Activated CD8-positive, alpha-beta memory T cell treated with anti-CD3 and anti-CD28 coated beads, Interleukin-2, amount 10 ng/mL, durations not matched to agents 7 days and 5 days (primary cell): ENCODE measurements at places on chromosomes 2 and 18.
A peak's percentile ranks its signal among the peaks of the same experiment; 100 is the strongest.

DNA sequence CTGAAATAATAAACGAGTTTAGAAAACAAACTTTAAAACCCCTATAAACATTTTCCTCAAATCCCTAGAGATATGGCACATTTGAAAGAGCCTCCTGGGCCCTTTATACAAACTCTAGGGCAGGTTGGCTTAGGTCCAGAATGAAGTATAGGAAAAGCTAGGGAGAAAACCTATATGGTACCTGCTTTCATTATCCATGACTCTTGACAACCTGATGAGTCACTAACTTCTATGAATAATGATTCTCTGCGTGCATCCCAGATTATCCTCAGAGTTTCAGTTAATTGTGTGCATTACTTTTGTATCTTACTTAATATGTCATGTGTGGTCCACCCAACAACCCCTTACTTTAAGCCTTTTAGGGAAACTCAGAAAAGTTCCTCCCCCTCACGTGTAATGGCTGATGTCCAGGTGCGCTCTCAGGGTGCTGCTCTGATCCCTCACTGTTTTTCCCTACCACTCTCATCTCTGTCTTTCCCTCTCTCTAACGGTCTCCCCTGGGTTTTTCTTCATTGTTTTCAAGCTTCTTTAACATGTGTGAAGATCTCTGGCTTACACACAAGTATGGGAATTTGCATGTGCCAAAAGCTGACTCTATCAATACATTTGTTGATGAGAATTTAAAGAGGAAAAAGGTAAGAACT lies 78.5 kb downstream of the LRP1B start:
- no peak for DNase-seq

- no peak for DNase-seq
Measured at GRCh38 chr2:219565130-219566080, 5.9 kb downstream of the OBSL1 start.

GRCh38 chr2:27988718-27989117 lies 98.2 kb downstream of the BABAM2 start:
- no peak for DNase-seq

DNA sequence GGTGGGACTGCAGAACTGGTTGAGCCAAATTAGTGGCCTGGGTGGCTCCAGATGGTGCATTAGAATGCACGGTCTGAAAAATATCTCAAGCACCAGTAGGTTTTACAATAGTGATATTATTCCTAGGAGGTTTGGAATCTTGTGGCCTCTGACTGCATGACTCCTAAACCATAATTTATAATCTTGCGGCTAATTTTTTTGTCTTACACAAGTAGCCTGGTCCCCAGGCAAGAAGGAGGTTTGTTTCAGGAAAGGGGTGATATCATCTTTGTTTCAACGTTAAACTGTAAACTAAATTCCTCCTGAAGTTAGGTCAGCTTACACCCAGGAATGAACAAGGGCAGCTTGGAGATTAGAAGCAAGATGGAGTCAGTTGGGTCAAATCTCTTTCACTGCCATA lies 98.9 kb upstream of the ARL4C start:
- no peak for DNase-seq

DNA sequence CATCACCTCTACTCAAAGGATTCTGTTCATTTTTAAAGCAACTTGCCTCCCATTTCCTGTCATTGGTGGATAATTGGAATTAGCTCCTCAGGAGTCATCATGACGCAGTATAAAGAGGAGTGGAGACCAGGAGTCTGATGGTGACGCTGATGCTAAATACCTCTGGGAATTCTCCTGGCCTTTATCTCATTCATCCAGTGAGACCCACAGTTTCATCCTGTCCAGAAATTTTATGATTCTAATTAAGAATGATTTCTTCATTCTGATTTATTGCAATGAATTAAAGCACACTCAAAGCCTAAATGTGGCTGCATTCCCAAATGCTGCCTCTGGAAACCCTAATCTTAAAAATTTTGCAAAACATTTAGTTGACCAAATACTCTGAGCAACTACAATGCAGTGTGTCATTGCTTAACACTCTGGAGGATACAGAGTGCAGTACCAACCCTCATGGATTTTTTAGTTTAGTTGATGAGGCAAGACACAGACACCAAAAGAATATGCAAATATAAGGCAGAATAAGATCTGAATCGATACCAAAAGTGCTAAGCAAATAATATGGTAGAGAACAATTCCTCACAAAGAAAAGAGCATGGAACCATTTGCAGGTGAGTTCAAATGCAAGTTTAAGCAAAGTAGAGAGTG lies 236.2 kb downstream of the ETAA1 start:
- DNase-seq: no peak

DNA sequence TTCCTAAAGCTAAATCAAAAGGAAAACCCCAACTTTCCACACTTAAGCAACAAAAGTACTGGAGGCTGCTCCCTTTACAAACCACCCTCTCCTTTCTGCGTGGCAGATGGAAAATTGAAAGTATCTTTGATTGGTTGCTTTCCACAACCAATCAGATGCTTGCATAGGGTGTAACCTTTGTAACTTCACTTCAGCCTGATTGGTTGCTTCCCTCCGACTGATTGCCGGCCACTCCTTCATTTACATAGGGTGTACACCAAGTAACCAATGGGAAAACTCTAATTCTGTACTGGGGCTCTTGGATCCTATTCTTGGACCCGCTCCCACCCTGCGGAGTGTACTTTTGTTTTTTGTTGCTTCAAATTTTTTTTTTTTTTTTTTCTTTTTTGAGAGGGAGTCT lies 297.7 kb downstream of the NCKAP5 start:
- no peak for DNase-seq

DNA sequence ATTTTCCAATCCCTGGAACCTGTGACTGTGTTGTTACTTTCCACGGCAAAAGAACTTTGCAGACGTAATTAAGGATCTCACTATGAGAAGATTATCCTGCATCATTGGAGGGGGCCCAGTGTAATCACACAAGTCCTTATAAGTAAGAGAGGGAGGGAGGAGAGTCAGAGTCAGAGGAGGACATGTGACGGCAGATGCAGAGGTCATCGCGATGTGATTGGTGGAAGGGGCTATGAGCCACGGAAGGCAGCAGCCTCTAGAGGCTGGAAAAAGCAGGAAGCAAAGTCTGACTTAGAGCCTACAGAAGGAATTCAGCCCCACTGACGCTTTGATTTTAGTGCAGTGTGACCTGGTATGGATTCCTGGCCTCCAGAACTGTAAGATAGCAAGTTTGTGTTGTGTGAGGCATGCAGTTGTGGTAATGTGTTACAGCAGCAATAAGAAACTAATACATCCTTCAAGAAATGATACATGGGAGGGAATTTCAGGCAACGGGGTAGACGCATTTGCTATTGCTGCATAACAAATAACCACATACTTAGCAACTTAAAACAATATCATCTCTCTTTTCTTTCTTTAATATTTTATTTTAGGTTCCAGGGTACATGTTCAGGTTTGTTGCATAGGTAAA lies 112.7 kb upstream of the SERPINE2 start:
- no peak for DNase-seq

DNA sequence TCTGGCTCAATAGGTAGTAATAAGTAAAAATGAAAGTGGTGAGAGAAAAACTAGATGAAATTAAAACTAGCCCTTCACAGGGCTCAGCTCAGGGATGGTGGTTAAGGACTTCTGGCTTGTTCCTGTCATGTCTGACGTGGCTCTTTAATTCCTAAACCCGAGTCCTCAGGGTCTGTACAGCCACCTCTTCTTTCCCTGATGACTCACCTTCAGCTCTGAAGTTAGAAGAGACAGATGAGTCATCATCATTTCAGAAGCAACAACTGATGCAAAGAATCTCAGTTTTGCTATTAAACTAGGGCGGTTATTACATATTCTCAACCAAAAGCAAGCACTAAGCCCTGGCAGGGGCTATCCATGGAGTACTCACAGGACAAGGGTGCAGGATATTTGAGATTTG lies 24.0 kb upstream of the ITGB6 start:
- peak; percentile 48 for DNase-seq

GRCh38 chr18:56284319-56284718 lies 354.1 kb downstream of the TXNL1 start:
- DNase-seq: no peak

- DNase-seq: no peak
Measured at GRCh38 chr2:27164960-27165763, 16.4 kb downstream of the TCF23 start.

GRCh38 chr18:62744076-62744968 lies 29.0 kb downstream of the PHLPP1 start:
- DNase-seq: no peak

DNA sequence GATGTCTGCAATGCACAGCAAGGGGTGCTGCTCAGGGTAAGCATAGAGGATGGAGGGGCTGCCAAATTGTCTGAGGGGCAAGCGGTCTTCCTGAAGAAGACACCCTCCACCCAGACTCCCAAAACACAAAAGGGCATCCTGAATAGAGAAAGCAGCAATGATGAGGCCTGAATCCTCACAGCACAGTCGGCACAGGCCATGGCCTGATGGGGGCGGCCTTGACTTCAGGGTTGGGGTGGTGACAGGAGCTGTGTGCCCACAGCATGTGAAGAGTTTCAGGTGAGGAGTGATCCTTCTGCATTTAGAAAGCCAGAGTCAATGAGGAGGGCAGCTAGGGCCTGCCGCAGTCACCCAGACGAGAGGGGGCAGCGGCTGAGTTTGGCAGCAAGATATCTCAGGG lies 159.4 kb downstream of the GALNT14 start:
- DNase-seq: no peak

DNA sequence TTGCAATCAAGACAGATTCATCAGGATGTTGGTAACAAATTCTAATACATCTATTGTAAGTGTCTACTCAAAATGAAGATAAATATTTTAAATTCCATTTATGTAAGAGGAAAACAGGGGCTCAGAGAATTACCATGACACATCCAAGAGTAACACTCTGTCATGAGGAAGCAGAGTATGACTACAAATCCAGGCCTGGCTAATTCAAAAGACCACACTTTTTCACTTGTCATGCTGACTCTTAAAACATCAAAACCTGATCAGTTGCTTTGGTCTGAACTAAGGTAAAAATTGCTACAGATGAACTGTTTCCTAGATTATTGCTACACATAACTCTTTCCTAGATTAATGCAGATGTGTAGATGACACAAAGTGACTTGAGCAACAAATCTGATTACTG lies 880.6 kb downstream of the TSN start:
- no peak for DNase-seq
